ENCODE measurements at places on chromosomes 4 and X.

DNA sequence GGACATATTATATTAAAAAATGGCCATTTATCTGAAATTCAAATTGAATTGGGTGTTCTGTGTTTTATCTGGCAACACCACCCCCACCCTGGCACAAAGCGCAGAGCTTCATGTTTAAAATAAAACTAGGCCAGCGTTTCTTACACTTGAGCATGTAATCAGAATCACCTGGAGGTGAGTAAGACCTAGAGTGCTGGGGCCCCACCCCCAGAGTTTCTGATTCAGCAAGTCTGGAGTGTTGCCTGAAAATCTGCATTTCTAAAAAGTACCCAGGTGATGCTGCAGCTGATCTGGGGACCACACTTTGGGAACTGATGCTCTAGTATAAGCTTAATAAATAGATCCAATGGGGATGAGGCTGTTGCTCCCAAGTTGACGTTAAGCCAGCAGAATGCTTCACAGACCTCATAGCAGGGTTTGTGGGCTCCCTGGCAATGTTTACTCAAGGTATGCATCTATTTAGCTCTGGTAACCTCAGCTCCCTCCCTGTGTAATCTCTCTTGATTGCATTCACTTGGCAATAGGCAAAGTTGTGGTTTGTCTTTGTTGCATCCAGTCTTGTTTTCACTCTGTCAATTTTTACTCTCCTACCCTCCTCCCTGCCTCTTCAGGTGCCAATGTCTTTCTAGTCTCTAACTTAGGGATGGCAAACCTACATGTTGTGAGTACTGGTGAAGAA lies 99.8 kb upstream of the TEX13D start:
- DNase-seq: peak; percentile 37

DNA sequence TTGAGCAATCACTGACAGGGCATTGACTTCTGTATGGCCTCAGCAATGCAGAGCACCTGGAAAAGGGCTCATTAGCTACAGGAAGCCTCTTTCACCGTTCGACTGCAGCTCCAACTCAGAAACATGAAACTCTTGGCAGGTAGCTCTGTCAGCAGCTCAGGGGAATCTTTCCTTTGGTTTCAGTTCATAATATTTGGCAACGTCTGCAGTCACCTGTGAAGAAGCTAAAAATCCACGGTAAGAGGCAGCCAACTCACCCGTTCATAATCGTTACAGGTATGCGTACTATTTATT lies 354.9 kb downstream of the CAMK2D start:
- DNase-seq: no peak

DNA sequence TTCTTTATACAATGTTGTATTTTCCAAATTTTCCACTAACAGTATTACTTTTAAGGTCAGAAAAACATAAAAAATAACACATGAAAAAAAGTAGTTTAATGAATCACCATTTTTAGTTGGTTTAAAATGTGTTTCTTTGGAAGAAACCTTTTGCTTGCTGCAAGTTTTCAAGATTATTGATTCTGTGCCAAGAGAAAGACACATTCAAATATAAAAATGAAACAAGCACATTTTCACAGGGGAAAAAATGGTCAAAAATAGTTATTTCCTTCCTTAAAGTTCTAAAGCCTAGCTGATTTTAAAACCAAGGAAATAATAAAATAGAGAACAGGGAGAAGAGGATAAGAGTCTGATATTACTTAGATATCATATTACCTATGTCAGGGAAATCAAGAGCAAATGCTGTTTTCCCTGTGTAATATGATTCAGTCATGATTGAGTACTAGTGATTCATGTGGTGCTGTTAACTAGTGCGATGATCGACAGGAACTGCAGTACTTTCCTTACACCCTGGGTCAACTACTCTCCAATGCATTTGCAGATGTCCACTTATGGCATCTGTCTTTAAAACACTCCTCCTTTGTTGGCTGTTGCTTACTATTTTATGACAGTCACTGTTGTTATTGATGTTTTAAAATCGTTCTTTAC lies 103.8 kb downstream of the CAMK2D start:
- DNase-seq: peak; percentile 63

GRCh38 chr4:122218762-122219161 lies 66.6 kb downstream of the BLTP1 start:
- no peak for DNase-seq

All from astrocyte (in vitro differentiated cells and primary cell).